ENCODE measurements at places on chromosomes 16 and 17. TPM values are rescaled to one million over a fixed set of nuclear protein-coding genes. Genes with fewer than 3 reads are reported as not detected.

The LRRC46 gene
- 147 TPM for polyA plus RNA-seq

The WFIKKN2 gene
- 6.8 TPM for polyA plus RNA-seq

The RNF40 gene
- 219 TPM for polyA plus RNA-seq

The BRICD5 gene
- 25.1 TPM for polyA plus RNA-seq

The INCA1 gene
- polyA plus RNA-seq = 64.4 TPM

The CDK5RAP3 gene
- 192 TPM for polyA plus RNA-seq

The AXIN1 gene
- polyA plus RNA-seq = 19.4 TPM

The CBX2 gene
- 19.4 TPM for polyA plus RNA-seq

The CD300LF gene
- polyA plus RNA-seq = 0.79 TPM

The CDYL2 gene
- polyA plus RNA-seq = 31.2 TPM

The CDK10 gene
- 68.0 TPM for polyA plus RNA-seq

The ARL4D gene
- 48.2 TPM for polyA plus RNA-seq

The NPW gene
- 3.9 TPM for polyA plus RNA-seq

The ANKRD40CL gene
- not detected for polyA plus RNA-seq

The PER1 gene
- 55.1 TPM for polyA plus RNA-seq

The CAPN15 gene
- 48.0 TPM for polyA plus RNA-seq

The SLC35G6 gene
- 3.9 TPM for polyA plus RNA-seq

The FOXJ1 gene
- polyA plus RNA-seq = 30.5 TPM

The KRT9 gene
- 0.29 TPM for polyA plus RNA-seq

The KRTAP4-3 gene
- polyA plus RNA-seq = not detected

The PLD6 gene
- 41.5 TPM for polyA plus RNA-seq

The KRTAP3-1 gene
- polyA plus RNA-seq = not detected

The GRB7 gene
- 3.7 TPM for polyA plus RNA-seq

The KRT12 gene
- 0.26 TPM for polyA plus RNA-seq

The MTSS2 gene
- 24.6 TPM for polyA plus RNA-seq

The TNFRSF17 gene
- polyA plus RNA-seq = 5.2 TPM

The ACSM3 gene
- 41.1 TPM for polyA plus RNA-seq
